ENCODE measurements at places on chromosomes 3 and 15. TPM values are rescaled to one million over a fixed set of nuclear protein-coding genes. Genes with fewer than 3 reads are reported as not detected.

Gene HEMK1
- 4.0 TPM for total RNA-seq

Gene NR2E3
- total RNA-seq, result 0.19 TPM

Gene CCR2
- not detected for total RNA-seq

Gene GREM1
- 5.8 TPM for total RNA-seq

Gene SNTN
- total RNA-seq, result not detected

Gene PLD1
- 15.2 TPM for total RNA-seq

Gene C3orf20
- total RNA-seq, result 0.06 TPM

Gene EAF1
- total RNA-seq, result 14.7 TPM

Gene NPAP1
- not detected for total RNA-seq

Gene ANKRD63
- total RNA-seq, result 0.40 TPM

Gene CPLX3
- not detected for total RNA-seq

Gene PTPRG
- total RNA-seq, result 2.4 TPM

Gene FRMD5
- total RNA-seq, result 2.9 TPM

Gene COL6A5
- not detected for total RNA-seq

Gene SMCO1
- total RNA-seq, result not detected

Gene PPP2R3A
- total RNA-seq, result 2.3 TPM

Gene MINAR1
- total RNA-seq, result 0.30 TPM

Gene TGM5
- total RNA-seq, result not detected

Gene HES1
- total RNA-seq, result 10.2 TPM

Gene FETUB
- total RNA-seq, result 0.10 TPM

Gene CASR
- total RNA-seq, result not detected

Gene GP9
- not detected for total RNA-seq

Gene SEMA3F
- 11.5 TPM for total RNA-seq

Gene SEMA6D
- total RNA-seq, result not detected

Gene PXK
- total RNA-seq, result 4.8 TPM

Gene TM6SF1
- not detected for total RNA-seq

Gene FRG2C
- total RNA-seq, result not detected

Gene BNC1
- 0.72 TPM for total RNA-seq

Gene RBP2
- total RNA-seq, result not detected

Gene CAV3
- not detected for total RNA-seq

Gene C3orf52
- 11.1 TPM for total RNA-seq

Gene FEZF2
- total RNA-seq, result not detected

Gene REC114
- not detected for total RNA-seq

Gene GMNC
- total RNA-seq, result not detected

Gene GPR62
- total RNA-seq, result not detected

Gene HIGD2B
- not detected for total RNA-seq

Gene GPR15
- not detected for total RNA-seq

Gene MUC20
- total RNA-seq, result 0.38 TPM

Gene MUSTN1
- total RNA-seq, result 0.28 TPM

Gene AQP9
- total RNA-seq, result not detected

Gene WDR72
- 6.1 TPM for total RNA-seq

Gene TM4SF18
- 36.3 TPM for total RNA-seq

Gene SOX14
- total RNA-seq, result not detected

Gene BLM
- total RNA-seq, result 15.2 TPM

Gene MYH15
- total RNA-seq, result 0.14 TPM

Gene TRPM1
- not detected for total RNA-seq

Gene ISLR
- total RNA-seq, result 0.39 TPM

Gene ATP11B
- total RNA-seq, result 12.2 TPM

Gene C3orf85
- total RNA-seq, result not detected

Gene GOLGA6L10
- total RNA-seq, result 0.78 TPM

Gene CHRNB4
- 1.6 TPM for total RNA-seq

Gene PTH1R
- total RNA-seq, result 1.8 TPM

Gene PARP9
- 5.1 TPM for total RNA-seq

All from A549 treated with Mapracorat at 1 μM for 4 hours (cell line).